ENCODE measurements at places on chromosomes 5 and 9. TPM values are rescaled to one million over a fixed set of nuclear protein-coding genes. Genes with fewer than 3 reads are reported as not detected.

SPATA31D4 gene
- not detected for total RNA-seq

DNA sequence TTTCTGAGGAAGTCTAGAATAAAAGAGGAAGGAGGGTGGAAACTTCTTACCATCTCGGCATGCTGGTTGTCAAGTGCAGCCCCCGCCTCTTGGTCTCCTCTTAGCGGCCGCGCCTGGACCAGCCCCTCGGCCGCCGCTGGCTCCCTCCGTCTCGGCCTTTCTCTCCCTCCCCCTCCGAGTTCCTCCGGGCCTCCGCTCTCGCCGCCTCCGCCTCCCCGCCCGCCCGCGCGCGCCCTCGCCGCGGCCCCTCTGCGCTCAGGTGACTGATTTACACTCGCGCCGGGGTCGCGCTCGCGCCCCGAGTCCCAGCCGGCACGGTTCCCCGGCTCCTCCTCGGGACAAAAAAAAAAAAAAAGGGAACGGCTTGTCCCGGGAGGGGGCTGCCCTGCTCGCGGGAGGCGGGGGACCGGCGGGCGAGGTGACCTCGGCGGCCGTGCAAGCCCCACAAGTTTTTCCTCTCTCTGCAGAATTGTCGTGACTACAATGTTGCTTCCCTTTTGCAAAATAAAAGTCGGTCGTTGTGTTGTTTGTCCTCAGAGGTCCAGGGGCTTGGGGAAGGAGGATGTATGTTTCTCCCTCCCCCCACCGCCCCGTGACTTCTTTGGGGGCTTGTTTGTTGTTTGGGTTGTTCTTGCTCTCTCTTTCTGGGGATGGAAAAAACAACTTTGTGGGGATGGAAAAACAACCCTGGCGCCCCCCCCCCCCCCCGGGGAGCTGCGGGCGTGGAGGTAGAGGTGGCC is at the start of gene BNC2:
TSS of gene BNC2 (minus strand) at position 75 of the 740 bp plus-strand sequence. CDS start at position 53, 22 bp downstream.
- peak; percentile 29 for DNase-seq

DNA sequence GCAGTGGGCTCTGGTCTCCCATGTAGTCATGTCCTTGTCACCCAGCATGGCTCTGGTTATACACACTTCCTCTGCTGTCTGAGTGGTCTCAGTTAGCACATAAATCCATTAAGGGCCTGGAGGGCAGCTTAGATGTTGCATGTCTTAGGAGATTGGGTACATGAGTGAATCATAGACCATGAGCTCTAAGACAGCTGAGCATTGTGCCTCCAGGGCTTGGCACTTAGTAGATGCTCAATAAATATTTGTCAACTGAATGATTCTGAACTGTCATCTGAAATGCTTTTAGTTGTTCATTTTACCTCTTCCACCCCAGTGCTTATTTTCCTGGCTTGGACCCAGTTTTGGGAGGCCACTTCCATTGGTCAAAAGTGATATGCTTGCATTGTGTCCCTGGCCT is 135.6 kb downstream of the BOD1 start:
- DNase-seq: no peak

DNA sequence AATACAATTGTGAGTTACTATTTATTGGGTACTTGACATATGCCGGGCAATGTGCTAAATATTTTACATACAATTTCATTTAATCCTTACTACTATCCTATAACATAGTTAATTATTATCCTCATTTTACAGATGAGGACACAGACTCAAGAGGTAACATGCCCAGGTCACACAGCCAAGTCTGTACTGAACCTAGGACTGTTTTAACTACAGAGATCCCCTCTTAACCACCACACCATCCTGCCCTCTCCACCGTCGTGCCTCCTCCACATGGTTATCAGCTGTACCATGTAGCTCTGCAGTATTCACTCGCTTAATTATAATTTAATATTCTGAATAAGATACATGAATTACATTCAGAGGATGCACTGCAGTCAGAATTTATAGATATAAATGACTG is 5.3 kb downstream of the RAB14 start:
- DNase-seq: no peak

GRCh38 chr5:127556609-127557334 is 39.3 kb downstream of the PRRC1 start:
- no peak for DNase-seq

GABRB2 gene
- 0.72 TPM for total RNA-seq

ZNF454 gene
- 5.6 TPM for total RNA-seq

DNA sequence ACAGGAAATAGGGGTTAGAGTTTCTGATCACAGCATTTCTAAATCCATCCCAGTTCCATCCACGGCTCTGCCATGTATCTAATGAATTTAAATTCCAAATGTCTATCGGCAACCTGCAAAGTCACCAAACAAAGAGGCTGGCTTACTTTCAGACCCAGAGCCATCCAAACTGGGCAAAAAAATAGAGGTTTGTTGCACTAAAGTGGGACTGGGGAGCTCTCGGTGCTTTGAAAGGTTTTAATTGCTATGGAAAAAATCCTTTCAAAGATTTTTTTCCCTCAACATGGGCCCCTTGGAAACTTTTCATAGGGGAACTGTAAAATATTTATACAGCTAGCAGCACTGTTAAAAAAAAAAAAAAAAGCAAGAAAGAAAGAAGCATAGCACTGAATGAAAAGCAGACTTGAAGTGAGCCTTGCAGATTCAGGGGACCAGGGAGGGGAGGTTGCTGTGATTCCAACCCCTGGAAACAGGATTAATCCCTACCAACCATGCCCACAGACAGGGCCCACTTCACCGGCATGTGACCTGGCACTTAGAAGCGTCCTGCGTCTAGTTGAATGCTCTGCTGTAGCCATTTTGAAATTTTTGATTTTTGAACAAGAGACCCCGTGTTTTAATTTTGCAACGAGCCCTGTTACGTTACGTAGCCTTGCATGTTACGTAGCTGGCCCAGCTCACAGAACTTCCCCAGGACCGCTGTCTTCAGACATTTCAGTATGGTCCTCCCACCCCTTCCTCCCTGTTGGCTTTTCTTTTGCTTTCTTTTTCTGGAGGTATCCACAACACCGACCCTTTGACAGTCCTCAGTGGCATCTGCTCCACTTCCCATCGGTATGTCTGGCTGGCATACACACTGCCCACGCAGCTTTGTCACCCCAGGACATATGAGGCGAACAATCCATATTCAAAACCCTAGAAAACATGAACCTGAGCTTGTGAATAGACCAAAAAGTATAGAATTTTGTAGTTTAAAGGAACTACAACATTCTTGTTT is 105.3 kb upstream of the NFIB start:
- no peak for DNase-seq

DNA sequence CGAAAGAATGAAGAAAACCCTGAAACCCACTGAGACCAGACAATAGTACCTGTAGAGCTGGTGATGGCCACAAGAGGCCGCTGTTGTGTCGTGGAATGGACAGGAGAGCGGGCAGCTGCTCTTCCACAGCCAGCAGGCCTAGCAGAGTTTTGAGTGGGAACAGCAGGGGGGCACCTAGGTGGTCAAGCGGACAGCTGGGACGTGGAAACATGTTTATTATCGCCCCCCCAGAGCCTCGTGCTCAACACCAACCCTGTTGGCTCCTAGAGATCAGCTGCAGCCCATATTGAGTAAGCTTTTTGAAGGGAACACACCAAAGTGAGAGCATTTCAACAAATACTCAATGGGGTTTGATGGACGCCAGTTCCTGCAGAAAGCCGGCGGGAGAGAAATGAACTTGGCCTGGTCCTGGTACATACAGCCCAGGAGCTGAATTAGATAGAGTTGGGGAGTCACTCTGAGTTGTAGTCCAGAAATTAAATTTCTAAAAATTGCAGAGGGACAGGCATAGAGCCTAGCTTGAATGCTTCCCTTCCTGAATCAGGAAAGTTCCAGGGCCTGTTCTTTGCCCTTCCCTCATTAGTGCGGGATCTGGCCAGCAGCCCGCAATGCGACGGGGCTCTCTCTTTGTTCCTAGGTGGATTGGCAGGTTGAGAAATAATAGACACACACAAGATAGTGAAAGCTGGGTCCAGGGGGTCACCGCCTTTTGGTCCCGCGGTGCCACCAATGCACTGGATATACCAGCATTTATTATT is 33.8 kb downstream of the MFAP3 start:
- DNase-seq: peak; percentile 84

DNA sequence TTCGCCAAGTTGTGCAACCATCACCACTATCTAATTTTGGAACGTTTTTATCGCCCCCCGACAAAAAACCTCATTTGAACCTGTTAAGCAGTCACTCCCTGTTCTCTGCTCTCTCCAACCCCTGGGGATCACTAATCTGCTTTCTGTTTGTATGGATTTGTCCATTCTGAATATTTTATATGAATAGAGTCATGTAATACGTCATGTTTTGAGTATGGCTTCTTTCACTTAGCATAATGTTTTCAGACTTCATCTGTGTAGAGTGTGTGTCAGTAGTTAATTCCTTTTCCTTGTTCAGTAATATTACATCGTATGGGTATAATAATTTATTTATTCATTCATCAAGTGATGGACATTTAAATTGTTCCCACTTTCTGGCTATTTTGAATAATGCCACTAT is 232.2 kb downstream of the SMARCA2 start:
- no peak for DNase-seq

DNA sequence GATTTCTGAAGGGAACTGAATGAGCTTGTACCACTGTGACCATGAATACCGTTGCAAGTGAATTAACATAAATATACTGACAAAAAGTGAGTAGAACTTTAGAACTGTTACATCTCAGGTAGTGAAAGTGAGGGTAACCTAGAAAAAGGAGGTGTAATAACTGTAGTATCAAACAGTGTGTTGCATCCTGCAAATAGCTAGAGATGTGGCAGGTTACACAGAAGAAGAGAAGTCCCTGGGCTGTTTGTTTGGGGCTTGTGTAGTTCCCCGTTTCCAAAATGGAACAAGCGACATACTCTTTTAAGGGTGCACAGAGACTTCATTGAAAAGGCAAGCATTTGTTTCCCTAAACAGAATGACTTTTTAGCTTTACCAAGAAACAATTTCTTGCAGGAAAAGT is 214.8 kb downstream of the NR3C1 start:
- DNase-seq: no peak

- DNase-seq: no peak
Observed at GRCh38 chr5:129631961-129632360, 115.9 kb upstream of the MINAR2 start.

ADCY2 gene
- 2.4 TPM for total RNA-seq

- no peak for DNase-seq
Observed at GRCh38 chr5:69491838-69492390, 676 bp upstream of the OCLN start.

- DNase-seq: no peak
Observed at GRCh38 chr5:103942587-103943186, 380.1 kb upstream of the NUDT12 start.

PHF2 gene
- 31.0 TPM for total RNA-seq

GRCh38 chr5:101969742-101970141 is 326.3 kb downstream of the SLCO4C1 start:
- no peak for DNase-seq
